ENCODE measurements at places on chromosomes 12 and 14.

DNA sequence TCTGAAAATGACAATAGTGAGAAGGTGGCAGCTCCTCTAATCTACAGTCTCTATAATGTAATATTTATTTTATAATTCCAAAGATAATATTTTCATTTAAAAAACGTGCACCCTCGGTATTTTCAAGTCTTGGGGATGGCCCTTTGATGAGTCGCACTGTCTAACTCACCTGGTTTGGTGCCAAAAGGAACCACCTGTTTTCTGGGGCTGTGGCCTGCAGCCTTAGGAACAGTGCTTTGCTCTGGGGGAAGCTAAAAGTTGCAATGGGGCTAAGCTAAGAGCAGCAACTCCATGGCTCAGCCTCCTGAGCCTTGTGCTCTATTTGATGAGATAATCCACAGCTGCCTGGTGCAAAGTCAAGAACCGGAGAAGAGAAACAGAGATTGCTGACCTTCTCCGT lies 6.4 kb upstream of the ENDOU start:
- DNase-seq = no peak

GRCh38 chr14:66197276-66197675 lies 288.9 kb upstream of the CCDC196 start:
- DNase-seq = no peak

DNA sequence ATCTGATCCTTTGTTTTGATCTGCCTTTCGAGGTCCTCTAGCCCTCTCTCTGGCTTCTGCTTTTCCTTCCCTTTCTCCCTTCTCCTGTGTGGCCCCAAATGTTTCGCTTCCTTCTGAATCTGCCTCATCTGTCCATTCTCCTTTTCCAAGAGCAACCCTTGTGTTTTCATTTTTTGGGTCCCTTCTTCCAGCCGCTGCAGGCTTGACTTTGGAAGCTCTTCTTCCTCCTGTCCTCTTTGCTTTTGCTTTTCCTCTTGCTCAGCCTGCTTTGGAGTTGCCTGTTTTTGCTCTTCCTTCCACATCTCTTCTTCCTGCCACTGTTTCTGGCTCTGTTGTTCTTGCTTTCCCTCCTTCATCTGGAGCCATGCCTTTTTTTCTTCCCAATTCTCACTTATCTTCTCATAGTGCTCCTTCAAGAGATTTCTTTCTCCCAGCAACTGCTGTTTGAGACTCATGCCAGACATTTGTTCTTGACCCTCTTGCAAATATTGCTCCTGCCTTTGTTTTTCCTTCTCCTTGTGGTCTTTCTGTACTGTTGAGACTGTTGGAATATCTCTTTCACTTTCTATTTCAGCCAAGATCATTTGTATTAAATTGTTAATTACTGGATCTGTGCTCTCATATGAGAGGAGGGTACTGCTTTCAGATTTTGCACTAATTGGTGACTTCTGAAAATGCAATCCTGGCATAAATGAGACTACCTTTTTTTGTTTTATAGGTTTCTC lies 42.4 kb downstream of the FAM186A start:
- DNase-seq = no peak

DNA sequence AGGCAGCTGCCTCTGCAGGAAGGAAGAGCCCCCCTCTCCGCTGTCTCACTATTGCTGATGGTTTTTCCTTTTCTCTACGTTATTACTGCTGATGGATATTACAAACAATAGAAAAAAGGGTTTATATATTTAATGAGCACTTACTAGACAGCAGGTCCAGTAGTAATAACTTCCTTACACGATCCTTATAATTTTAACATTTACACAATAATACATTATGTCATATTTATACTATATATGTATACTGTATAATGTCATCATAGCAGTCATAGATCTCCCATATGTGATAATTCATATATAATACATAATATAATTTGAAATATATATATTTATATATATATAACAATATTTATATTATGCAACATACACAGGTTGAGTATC lies 92.4 kb downstream of the KSR2 start:
- no peak for DNase-seq

DNA sequence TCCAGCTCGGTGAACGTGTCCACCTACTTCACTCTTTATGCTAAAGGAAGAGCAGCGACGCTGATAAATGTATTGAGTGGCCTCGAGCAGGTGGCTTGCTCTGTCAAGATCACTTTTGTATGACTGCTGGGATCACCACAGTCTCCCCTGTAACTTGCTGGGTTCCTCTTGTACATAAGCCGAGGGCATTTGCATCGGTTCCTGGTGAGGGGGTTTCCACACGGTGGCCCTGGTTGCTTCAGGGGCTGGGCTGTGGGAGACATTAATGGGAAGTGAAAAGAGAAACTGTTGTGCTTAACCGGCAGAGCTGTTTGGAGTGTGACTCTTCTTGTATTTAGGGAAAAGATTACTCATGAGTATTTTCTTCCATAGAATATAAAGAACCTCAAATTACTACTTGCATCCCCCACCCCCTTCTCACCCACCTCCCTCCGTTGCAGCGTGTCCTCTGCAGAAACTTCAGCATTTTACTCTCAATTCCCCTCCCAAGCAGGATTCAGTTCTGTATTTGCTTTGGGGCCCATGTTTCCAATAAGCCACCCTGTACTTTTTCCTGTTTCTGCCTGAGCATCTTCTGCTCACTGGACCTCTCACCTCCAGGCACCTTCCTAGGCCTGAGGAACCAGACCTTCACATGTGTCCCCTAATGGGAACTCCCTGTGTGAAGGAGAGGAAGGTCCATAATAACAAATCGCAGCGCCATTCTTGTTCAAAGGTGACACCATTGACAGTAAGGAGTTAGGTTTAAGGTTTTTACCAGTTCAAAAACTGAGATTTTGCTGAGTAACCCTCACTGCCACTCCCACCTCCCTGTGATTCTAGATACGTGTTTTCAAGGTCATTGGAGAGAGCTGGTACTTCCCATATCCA lies 187.0 kb downstream of the ETV6 start:
- DNase-seq = peak; percentile 96

- no peak for DNase-seq
Observed at GRCh38 chr14:70407621-70408020, 9.3 kb downstream of the SYNJ2BP start.

DNA sequence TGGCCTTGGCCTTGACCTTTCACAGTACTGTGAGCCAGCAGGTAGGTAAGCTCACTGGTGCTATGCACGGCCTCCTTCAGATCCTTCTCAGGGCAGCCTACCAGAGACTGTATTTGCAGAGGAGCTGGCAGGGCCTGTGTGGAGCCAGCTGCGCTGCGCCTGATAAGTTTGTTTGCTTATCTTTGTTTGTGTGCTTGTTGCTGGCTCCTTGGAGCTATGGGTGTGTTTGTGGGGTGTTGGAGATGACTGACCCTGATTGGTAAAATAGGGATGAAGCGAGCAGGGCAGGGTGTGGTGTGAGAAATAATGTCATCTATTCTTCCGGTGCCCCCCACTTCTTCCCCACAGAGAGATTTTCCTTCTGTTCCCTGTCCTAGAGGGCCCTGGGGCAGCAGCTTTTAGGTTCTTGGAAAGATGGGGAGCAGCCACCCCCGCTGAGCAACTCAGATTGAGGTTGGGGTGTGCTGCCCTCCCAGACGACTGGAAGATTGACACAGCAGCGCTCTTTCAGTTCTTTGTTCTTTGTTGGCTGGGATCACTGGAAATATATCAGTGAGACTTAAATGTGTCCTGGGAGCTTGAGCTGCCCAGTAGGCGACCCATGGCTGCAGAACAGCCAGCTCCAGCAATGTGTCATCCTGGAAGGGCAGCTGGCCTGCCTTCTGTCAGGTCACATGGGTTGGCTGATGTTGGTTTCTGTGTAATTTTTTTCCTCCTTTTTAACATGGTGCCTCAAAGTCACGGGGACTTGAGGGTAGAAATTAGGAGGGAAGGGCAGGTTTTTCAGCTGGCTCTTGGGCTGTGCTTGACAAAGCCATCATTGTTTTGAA lies 19.6 kb downstream of the MLXIP start:
- DNase-seq = no peak

GRCh38 chr12:14605401-14605989 lies 37.8 kb upstream of the PLBD1 start:
- DNase-seq = no peak

DNA sequence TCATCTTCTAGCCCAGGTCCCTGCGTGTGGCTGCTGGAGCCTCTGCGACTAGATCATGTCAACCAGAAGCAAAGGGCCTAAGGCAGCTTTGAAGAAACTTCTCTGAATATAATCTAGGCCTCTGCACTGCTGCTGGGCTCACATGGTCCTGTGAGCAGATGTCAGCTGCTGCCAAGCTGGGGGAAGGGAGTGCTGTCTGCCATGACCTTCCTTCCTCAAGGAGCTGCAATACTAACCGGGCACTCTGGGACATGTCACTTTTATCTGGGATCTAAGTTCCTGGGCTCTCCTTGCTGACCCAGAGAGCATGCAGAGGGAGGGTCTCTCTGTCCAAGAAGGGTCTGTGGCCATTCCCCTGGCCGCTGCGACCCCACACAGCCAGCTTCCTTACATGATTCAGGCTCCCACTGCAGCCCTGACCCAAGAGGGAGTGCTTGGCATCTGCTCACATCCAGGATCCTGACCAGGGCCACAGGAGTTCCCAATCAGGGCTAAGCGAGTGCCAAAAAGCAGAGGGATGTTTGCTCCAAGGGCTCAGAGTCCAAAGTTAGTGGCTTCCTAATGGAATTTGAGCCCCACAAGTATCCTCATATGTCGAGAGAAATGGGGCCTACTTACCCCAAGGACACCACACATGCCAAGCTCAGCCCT lies 74.0 kb downstream of the PLEKHG3 start:
- no peak for DNase-seq

Measured in CD14-positive monocyte (primary cell).